ENCODE measurements at places on chromosomes 11 and 22.

DNA sequence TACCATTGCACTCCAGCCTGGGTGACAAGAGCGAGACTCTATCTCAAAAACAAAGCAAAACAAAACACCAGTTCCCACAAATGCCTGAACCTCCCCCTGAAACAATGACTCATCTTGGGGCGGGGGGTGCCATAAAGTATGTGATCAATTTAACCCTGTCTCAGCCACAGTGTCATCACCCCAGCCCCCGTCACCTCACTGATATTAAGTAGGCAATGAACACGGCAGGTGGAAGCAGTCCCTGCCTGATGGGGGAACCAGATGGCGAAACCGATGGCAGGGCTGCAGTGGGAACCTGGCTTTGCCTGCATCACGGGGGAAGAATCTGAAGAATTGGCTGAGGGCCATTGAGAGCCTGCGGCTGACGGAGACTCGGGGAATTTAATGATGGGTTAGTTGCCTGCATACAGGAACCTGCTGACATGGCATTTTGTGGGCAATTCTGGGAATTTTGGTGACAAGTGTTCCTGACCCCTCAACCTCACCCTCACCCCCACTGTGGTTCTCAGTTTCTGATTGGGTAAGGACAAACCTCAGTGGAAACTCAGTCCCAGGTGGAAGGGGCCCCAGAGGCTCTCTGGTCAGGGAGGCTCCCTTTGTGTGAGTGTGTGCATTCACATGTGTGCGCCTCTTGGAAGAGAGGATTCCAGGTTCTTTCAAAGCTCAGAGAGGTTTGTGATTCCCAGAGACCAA lies 39.1 kb upstream of the SHISAL1 start:
- DNase-seq, result peak; percentile 83

DNA sequence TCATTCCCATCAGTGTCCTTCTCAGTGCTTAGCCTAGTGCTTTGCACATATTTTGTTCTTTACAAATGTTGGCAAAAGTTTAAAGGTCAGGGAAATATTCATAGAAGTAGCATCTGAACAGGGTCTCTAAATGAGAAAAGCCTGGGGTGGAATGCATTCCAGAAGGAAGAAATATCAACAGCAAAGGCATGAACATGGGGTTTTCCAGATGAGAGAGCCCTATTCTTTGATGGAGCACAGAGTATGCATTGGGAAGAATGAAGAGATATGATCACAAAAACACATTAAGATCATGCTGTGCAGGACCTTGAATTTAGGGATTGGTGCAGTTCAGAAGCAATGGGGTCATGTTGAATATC lies 140.2 kb downstream of the SNX19 start:
- DNase-seq, result no peak

GRCh38 chr11:5967708-5968107 lies 586 bp downstream of the OR56A5 start:
- DNase-seq, result no peak

GRCh38 chr11:10653261-10653660 lies 40.3 kb downstream of the IRAG1 start:
- no peak for DNase-seq

GRCh38 chr11:116301141-116301540 lies 471.6 kb downstream of the BUD13 start:
- no peak for DNase-seq

GRCh38 chr11:19753451-19754106 lies 40.9 kb downstream of the NAV2 start:
- no peak for DNase-seq

Data from stromal cell of bone marrow (primary cell).